ENCODE measurements at places on chromosomes 7 and 10.

DNA sequence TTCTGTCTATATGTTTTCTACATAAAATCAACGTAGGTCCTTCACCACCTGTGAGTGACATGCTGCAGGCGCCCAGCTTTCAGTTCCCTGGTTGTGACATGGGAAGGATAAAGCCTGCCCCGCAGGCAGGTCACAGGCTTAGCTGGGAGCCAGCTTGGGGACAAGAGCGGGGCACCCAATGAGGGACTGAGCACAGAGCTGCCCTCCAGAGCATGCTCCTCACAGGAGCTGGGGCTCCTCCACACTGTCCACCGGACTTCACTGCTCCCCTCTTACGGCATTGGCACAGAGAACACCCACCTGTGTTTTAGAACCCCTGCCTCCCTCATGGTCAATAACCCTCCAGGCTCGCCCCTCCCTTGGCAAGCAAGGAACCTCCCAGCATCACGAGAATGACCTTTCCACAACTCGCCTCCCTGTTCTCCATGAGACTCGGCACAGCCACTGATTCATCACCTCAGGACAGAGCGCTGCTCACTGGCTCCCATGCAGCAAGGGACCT, 187.1 kb downstream of the TNS3 start:
- DNase-seq = no peak

GRCh38 chr10:3104251-3104918, 37.0 kb downstream of the PFKP start:
- DNase-seq = peak; percentile 43

GRCh38 chr7:131550846-131551245, 5.6 kb downstream of the PODXL start:
- DNase-seq = no peak

GRCh38 chr7:108120196-108120595, 10.0 kb downstream of the LAMB4 start:
- no peak for DNase-seq

- DNase-seq = no peak
Measured at GRCh38 chr7:81833401-81833800, 63.6 kb upstream of the HGF start.

GRCh38 chr7:66664590-66665293, 36.1 kb downstream of the KCTD7 start:
- DNase-seq = no peak

- DNase-seq = no peak
Measured at GRCh38 chr10:14184841-14185315, 145.8 kb downstream of the FRMD4A start.

DNA sequence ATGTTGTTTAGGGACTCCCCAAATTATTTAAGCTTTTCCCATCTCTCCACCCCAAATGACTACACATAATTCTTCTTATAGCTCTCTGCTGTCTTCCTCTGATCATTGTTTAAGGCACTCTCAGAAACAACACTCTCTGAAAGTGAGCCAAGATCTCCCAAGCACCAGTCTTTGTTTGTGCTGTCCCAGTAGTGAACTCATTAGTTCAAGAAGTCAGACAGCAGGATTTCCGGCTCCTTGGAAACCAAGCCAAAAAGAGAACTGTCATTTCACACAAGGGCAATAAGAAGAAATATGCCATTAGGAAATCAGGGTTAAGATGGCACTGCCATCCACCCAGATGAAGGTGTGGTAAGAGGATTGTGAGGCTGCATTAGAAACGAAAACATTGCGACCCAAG, 83.1 kb downstream of the FZD1 start:
- no peak for DNase-seq

Measured in substantia nigra (tissue), 51 donors.